ENCODE measurements at places on chromosomes 6 and 20.

DNA sequence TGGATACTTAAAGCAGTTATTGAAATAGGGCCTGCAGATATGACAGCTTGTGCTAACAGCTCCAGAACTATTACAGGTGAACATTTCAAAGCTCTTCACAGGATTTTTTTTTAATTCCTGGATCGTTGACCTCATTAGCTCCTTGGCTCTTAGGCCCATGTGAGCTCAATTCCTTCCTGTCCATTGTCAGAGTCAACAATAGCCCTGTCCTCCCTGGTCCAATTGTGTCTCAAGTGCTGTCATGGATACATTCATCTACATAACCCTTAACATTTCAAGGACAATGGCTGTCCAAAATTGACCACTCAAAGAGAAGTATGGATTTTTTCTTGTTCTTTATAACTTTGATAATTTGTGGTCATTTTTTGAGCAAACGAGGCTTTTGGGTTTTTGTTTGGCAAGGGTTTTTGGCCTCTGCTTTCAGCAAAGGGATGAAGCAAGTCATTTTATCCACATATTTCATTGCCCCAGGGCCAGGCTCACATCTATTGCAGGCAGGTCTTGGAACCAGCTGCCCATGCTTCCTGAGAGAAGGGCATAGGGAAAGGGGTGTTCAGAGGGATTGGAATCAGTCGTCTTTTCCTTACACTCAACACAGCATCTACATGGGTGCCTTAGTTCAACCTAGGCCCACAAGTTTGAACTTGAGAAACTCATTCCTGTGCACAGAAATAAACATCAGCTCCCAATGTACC is 282.1 kb downstream of the TPBG start:
- no peak for DNase-seq

DNA sequence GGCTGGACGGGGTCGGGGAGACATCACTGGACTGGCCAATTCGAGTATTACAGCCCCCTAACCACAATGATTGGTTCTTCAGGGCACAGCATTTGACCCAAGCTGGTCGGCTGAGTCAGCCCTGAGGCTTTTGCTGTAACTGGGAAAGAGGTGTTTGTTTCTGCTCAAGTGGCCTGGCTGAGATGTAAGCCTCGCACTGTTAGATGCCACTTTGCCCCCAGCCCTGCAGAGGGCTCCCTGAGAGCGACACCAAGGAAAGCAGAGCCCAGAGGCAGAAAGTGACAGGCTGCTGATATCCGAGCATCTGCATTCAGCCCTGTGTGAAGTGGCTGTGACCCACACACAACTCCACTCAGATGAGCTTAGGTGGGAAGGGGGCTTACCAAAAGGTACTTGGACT is 19.4 kb downstream of the ERGIC3 start:
- no peak for DNase-seq

DNA sequence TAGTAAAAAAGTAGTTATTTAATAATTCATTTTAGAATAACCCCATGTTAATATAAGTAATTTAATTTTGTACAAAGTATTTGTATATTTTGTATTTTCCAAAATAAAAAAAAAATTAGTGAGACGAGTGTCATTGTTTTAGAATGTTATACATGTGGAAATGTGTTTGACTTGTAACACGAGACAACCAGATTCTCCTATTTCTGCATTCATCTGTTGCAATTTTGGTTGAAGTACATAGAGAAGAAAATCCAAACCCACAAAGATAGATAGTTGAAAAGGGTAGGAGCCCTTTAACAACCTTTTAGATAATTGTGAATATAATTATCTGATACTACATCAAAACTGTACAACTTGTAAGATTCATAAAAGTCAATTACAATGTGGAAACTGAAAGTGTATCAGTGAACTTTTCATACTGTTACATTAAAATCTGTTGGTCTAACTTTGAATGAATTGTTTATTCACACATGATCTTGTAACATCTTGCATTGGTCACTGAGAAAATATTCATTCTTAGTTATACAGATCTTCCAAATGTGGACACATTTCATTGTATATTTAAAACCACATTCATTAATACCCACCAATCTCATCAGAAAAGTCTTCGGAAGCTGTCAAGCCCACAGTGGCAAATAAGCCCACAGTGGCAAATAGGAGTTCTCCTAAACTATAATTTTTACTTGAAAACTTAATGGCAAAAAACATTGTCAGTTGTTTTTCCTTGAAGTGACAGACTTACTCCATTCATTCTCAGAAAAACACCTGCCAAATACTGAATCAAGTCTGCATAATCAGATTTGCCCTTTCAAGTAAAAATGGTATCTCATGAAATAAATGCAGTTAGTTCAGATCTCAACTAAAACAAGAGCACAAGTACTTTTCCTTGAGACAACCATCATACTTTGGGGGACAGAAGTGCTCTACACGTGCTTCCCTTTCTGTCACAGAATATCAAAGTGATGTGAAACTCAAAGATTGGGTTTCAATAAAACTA is 52.8 kb downstream of the FKBP5 start:
- no peak for DNase-seq

- DNase-seq, result no peak
Observed at GRCh38 chr20:2293971-2294370, 1.8 kb upstream of the TGM3 start.

GRCh38 chr6:19694697-19695096 is 142.5 kb upstream of the ID4 start:
- no peak for DNase-seq

DNA sequence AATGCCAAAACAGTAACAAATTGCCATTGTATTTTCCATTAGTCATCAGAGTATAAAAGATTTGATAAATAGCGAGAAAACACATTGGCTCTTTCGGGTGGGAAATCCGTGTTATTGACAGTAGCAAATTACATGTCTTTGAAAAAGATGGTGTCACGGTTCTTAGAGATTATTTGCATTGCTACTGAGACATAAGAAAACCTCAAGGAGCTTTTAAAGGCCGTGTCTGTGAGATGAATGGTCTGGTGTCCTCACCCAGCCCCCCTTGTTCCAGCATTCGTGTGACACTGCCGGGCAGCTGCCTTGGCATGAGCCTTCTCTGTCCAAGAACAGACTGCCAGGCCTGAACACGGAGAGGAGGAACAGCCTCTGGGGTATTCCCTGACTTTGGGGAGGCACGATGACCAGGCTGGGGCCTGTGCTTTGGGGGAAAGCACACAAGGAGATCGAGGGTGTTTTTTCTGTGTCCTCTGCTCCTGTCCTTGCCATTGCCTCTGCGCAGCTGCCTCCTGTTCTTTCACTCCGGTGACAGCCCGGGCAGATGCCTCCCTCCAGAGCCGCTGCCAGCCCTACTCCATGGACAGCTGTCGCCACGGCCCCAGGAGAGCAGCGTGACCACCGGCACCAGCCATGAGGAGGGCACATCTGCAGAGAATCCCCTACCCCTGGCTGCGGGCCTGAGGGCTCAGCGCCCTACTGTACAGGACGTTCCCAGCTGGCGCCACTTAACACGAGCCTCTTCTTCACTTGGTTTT is 167.7 kb upstream of the CDYL start:
- DNase-seq, result no peak

DNA sequence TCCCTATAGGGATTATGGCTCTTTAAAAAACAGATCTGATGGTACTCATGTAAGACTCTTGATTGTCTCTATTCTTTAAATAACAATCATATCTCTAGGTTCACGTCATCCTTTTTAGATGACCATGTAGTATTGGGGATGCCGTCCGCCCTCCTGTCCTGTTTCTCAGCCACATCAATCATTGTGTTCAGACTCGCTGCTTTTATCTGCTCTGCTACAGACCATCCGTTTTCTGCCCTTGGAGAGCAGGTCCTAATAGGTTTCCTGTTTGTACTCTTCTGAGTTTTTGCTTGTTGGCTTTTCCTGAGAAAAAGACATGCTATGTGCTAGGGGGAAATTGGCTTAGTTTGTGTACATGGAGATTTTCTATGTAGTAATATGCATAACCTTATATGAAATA is 76.8 kb downstream of the SASH1 start:
- no peak for DNase-seq

DNA sequence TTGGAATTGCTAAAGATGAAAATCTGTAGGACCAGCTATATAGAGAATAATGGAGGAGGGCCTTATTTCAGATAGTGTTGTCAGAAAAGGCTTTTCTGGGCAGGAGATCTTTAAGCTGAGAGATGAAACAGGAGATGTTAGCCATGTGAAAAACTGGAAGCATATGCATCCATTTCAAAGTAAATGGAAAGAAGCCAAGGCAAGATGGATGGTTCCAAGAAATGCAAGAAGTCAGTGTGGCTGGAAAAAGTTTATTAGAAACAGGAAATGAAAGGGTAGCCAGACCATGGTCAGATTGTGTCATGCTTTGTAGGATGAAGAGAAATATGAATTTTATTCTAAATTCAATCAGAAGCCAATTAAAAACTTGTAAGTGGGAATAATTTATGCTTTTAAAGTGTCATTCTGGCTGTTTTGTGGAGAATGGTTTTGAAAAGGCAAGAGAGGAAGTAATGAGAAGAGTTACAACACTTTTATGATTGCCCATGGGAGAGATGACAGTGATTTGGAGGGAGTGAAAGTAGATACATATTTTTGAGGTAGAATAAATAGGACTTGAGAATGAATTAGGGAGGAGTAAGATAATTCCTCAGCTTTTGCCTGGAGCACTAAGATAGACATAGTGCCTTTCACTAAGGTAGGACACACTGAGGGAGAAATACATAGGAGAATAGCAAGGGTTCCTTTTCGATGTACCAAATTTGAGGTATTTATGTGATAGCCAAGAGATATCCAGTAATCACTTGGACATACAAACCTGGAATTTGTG is 620.1 kb downstream of the HTR1B start:
- DNase-seq, result no peak

- DNase-seq, result no peak
Observed at GRCh38 chr20:44705364-44706094, 9.6 kb upstream of the CCN5 start.

- DNase-seq, result no peak
Observed at GRCh38 chr6:90319979-90320685, 23.5 kb upstream of the BACH2 start.
